ENCODE measurements at places on chromosomes 2 and 18.

DNA sequence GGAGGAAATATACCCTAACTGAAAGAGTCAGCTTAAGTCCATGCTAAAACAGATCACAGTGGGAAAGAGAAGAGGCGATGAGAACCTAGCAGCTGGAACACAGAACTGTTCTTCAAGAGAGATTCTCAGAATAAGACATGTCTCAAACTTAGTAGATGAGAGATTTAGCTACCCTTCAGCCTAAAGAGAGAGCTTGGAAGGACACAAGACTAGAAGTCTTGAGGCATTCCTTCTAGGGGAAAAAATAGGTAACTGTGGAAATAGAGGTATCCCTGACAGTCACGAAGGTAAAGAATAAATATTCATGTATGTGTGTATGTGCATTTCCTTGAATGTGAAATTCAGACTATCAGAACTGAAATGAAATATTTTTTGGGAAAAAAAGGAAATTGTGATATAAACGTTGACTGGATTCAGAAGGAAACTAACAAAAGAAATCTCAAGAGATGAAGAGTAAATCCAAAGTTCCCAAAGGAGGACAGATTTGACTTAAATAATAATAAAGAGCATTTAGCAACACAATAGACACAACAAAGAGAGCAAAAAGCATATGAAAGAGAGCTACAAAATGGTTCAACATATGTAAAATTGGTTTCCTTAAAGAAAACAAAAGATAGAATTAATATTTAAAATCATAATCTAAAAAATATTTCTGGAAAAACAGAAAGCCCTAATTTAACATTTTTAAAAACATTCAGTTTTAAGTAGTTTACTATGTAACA lies 258.7 kb downstream of the LRP1B start:
- DNase-seq = no peak

GRCh38 chr2:101771227-101771902 lies 73.9 kb downstream of the MAP4K4 start:
- no peak for DNase-seq

DNA sequence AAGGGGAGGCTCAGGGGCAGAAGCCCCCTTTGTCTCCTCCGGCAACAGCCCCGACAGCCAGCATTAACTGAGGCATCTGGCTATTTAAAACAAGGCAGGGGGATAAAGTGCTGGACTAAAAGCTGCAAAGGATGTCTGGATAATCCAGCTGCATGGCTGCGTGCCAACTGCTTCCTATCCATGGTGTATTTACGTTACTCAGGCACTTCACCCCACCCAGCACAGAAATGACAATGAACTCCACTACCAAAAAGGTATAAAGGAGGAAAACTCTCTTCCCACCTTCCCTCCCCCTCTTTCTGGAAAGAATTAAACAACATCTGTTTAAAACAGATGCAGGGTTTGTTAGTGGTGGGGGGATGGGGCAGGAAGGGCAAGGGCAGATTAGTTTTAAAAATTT lies 82.5 kb downstream of the SPRED2 start:
- DNase-seq = no peak

DNA sequence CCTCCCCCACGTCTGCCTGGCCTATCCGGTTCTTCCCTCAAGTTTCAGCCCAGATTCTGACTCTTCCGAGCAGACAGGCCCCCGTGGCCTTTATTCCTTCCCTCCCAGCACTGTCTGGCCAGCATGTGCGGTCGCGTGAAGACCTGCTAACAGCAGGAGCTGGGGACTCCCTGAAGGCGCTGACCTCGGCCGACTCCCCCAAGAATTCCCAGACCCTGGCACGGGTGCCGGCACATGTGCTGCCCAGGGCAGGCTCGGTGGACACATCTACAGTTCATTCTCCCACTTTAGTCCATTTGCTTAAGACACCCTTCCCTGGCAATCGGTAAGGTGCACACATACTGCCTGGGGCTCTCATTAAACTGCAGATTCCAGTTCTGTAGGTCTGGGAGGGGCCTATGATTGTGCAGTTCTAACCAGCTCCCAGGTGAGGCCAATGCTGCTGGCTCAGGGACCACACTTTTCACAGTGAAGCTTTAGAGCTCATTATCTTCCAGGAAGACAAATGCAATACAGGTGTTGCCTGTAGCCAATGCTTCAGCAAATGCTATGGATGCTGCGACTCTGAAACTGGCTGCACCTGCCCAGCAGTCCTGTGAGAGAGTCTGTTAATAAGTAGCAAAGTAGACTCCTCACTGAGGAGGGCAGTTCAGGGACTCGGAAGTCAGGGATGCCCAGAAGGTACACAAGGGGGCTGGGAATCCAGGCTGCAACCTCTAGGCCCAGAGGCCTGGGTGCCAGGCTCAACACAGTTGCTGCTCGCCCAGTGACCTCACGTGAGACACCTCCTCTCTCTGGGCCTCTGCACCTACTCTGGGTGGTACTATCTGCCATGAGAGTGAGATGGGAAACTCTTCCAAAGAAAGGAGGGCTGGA lies 45.4 kb upstream of the TAF1B start:
- no peak for DNase-seq

DNA sequence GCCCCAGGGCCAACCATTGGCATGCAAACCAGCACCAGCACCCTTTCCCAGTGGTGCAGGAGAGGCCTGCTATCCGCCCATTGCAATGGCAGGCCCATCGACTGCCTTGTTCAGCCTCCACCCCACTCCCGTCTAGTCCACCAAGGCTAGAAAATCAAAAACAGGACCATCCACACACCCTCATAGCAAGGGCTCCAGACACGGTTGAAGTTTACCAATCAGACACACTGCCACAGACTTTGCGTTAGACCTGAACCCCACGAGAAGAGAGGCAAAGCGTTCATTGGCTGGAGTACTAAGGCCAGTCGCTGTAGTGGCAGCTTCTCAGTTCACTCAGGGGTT lies 95.3 kb upstream of the TEX51 start:
- no peak for DNase-seq

GRCh38 chr2:208541989-208542464 lies 135.4 kb downstream of the PTH2R start:
- no peak for DNase-seq

- no peak for DNase-seq
Observed at GRCh38 chr18:36516726-36517125, 219.2 kb downstream of the FHOD3 start.

DNA sequence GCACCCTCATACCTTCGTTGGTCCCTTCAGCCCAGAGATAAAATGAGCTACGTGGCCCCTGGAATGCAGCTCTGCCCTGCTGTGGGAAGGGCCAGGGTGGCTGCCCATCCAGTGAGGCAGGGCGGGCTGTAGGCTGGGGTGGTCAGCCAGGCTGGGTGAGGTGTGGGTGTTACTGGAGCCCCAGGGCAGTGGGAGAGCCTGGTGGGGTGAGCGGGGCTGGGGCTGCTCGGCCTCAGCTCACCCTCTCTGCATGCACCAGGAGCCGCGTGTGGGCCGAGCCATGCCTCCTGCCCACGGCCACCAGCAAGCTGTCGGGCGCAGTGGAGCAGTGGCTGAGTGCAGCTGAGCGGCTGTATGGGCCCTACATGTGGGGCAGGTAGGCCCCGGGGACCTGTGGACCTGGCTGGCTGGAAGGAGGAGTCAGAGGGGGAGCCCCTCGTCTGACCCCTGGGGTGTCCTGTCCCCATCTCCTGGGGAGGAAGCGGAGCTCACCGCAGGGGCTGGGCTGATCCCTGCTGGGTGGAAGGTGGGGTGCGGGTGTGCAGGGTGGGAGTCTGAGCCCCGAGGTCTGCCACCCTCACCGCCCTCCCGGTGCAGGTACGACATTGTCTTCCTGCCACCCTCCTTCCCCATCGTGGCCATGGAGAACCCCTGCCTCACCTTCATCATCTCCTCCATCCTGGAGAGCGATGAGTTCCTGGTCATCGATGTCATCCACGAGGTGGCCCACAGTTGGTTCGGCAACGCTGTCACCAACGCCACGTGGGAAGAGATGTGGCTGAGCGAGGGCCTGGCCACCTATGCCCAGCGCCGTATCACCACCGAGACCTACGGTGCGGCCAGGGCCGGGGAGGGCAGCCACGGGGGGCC lies 5.5 kb downstream of the RNPEPL1 start:
- no peak for DNase-seq

DNA sequence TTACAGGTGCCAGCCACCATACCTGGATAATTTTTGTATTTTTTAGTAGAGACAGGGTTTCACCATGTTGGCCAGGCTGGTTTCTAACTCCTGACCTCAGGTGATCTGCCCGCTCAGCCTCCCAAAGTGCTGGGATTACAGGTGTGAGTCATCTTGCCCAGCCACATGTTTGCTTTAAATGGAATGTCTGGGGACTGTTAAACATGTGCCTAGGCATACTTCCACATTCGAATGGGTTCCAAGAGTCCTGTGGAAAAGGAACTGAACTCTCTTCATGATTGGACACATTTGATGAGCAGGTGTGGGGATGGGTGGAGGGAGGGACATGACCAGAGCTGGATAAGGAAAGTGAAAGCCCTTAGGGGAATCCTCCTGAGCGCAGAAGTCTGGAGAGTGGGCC lies 58.4 kb upstream of the GREB1L start:
- no peak for DNase-seq

- DNase-seq = no peak
Observed at GRCh38 chr2:76298041-76298440, 587.3 kb upstream of the GCFC2 start.

GRCh38 chr2:236252602-236253001 lies 11.6 kb downstream of the ASB18 start:
- no peak for DNase-seq

DNA sequence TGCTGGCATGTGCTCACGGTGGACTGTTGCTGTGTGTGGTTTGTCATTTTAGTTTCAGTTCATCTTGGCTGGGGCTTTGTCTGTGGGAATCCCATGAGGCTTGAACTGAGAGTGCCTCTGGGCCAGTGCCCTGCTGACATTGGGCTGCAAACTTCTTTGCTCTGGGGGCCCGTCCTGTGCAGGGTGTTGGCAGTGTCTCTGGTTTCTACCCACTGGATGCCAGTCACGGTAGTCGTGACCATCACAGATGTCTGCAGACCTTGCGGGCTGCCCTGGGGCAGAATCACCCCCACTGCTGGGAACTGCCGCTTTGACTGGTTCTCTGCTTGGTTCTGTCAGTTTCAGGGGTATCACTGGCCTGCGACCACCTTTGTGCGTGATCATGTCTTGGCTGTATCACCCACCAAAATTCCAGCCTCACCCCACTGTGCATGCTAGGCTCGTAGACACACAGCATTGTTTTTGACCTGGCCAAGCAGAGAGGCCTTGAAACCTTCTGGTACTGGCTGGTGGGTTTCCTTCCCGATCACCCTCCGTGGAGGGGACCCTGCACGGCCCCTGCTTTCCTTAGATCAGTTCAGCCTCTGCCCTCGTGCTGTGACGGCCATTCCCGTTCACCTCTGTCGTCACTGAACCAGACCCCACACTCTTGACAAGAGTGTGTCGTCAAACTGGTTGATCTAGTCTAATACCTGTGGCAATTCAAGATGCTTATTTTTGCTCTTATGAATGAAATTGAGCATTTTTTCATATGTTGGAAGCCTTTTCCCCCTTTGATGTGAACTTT lies 57.6 kb downstream of the KCNG2 start:
- no peak for DNase-seq
